Right ventricle myocardium inferior (tissue), 1 donor: ENCODE measurements at places on chromosomes 5 and 9. TPM values are rescaled to one million over a fixed set of nuclear protein-coding genes. Genes with fewer than 3 reads are reported as not detected.

- no peak for DNase-seq
Observed at GRCh38 chr5:137632716-137633115, 103.2 kb downstream of the KLHL3 start.

- no peak for DNase-seq
Observed at GRCh38 chr5:135829179-135829578, 5.3 kb upstream of the SLC25A48 start.

SPINK7 gene
- not detected for total RNA-seq

- DNase-seq = no peak
Observed at GRCh38 chr5:32274548-32275395, 38.0 kb downstream of the MTMR12 start.

DNA sequence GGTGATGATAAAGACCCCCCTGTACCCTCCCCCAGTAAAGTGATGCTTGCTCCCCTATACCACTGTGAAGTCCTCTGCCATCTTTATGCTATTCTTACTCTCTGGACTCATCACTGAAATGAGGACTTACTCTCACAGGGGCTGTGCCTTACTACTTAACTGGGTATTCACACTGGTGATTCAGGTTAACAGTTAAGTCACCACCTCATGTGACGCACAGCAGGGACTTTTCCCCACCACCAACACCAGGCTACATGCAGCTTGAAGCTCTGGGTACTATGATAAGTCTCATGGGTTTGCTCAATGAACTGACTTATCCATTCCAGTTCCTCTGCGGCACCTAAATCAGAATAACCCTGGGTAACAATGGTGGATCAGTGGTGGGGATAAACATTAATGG is 163.7 kb downstream of the ELAVL2 start:
- DNase-seq = no peak

SMIM3 gene
- 19.8 TPM for total RNA-seq

PCDHGB2 gene
- 8.3 TPM for total RNA-seq

DNA sequence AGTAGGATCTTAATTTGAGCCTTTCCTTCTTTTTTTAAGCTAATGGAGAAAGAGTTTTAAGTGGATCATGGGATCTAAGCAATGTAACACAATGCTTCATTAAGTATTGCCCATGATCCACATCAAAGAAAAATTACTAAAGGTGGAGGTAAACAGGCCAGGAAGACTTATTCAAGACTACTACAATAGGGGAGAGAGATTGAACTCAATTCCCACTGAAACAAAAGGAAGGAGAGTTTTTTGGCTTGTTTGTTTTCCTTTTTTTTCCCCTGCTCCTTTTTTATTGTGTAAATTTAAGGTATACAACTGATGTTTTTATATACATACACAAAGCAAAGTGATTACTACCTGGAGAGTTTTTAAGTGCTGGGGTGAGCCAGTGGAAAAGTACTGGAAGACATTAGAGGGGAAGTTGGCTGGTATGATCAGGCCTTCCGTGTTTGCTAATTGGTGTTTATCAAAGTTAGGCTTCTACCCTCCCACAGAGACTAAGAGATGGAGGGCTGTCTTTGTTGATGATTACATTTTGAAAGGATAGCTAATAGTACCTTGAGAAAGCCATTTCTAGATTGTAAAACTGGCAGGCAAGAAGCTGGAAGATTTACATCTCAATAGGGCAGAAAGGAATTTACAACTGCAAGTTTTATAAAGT is 262.7 kb downstream of the CHSY3 start:
- DNase-seq = no peak

DNA sequence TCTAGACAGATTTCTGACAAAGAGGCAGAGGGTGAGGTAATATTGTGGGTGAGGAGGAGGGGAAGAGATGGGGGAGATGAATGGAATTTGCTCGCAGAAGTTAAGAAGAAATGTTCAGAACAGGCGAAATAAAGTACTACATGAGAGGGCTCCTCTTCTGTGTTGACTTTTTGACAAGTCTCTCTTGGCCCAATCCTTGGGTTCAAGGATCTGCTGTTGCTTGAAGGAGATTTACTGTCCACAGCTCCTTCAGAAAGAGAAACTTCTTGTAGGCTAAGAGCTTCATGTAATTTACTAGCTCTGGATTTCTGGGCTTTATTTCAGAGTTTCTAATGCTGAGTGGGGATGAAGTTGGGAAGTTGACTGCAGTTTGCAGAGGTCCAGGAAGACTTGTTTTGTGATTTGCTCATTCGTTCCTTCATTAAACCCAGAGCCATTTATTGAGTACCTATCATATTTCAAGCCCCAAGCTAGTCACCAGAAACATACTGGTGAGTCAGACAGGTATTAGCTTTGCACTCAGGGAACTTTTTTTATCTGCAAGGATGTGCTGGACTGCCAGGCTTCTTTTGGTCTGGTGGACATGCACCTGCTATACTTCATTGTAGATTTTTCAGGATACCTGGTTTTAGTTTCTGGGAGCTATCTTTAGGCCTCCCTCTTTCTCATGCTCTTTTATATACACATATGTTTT is 402.9 kb upstream of the CLINT1 start:
- no peak for DNase-seq

DNA sequence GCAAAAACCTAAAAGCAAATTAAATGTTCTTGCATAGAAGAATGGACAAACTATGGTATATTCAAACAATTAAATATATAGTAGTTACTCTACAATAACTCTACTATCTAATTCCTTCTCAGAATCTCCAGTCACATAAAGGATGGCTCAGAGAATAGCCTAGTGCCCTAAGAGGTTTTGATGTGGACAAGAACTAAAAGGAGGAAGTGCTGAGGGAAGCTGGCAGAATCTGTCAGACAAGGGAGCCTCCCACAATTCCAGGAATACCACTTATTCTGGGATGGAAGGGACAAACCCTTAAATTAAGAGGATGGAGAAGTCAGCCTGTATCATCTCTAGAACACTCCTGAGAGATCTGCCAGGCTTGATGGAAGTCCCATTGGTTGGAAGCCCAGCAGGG is 30.4 kb downstream of the TNFSF8 start:
- no peak for DNase-seq

SLC6A7 gene
- total RNA-seq = not detected

DNA sequence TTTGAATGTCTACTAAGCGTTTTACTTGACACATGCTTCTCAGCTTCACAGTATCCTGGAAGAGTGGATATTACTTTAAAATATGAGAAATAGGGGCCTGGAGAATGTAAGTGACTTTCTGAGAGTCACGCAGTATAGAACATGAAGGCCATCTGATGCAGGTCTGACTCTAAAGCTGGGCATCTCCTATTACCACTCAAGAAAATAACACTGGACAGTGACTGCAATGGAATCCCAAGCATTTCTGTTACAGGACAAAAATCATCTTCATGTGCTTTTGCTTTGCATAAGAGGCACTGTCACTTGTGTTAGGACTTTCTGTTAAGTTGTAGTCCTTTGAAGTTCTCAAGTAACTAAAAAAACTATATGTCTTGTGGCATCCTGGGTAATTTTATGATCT is 335.5 kb downstream of the FBXL7 start:
- no peak for DNase-seq

GRCh38 chr9:6889868-6890267 is 132.1 kb downstream of the KDM4C start:
- no peak for DNase-seq

PDCD1LG2 gene
- 3.3 TPM for total RNA-seq

RXRA gene
- 91.1 TPM for total RNA-seq

ADAMTS6 gene
- 0.73 TPM for total RNA-seq

TNFAIP8 gene
- 17.8 TPM for total RNA-seq

- DNase-seq = no peak
Observed at GRCh38 chr9:108197008-108197365, 658.8 kb downstream of the ACTL7B start.

- no peak for DNase-seq
Observed at GRCh38 chr9:96436063-96436455, 13.9 kb upstream of the HABP4 start.

PCDHB7 gene
- 0.87 TPM for total RNA-seq
